ENCODE measurements at places on chromosomes 1 and 21. TPM values are rescaled to one million over a fixed set of nuclear protein-coding genes. Genes with fewer than 3 reads are reported as not detected.

- H3K4me3 ChIP-seq = no peak overlapping the region
- DNase-seq = no peak
- H3K27ac ChIP-seq = no peak overlapping the region
- no peaks in the 10 kb centered on the region for H3K4me1 ChIP-seq
These were observed 41.7 kb upstream of the COA6 start for GRCh38 chr1:234331507-234331906.

DNA sequence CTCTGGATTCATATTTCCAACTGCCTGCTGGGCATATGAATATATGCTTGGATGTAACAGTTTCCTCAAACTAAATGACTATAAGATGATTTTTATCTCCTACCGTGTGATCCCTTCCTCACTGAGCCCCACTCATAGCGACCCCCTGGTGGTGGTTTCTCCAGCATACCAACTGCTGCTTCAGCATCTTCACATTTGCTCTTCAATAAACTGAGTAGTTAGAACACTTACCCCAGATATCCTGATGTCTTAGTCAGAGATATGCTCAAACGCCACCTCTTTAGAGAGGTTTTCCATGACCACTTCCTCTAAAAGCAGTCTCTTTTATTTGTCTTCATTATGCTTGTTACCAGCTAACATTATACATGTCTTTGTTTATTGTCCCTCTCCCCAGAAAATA is 10.2 kb upstream of the HNRNPR start:
- H3K4me1 ChIP-seq = no peaks in the 10 kb centered on the region
- no peak for DNase-seq
- H3K27me3 ChIP-seq = no peaks in the 10 kb centered on the region
- H3K36me3 ChIP-seq = no peaks in the 10 kb centered on the region

DNA sequence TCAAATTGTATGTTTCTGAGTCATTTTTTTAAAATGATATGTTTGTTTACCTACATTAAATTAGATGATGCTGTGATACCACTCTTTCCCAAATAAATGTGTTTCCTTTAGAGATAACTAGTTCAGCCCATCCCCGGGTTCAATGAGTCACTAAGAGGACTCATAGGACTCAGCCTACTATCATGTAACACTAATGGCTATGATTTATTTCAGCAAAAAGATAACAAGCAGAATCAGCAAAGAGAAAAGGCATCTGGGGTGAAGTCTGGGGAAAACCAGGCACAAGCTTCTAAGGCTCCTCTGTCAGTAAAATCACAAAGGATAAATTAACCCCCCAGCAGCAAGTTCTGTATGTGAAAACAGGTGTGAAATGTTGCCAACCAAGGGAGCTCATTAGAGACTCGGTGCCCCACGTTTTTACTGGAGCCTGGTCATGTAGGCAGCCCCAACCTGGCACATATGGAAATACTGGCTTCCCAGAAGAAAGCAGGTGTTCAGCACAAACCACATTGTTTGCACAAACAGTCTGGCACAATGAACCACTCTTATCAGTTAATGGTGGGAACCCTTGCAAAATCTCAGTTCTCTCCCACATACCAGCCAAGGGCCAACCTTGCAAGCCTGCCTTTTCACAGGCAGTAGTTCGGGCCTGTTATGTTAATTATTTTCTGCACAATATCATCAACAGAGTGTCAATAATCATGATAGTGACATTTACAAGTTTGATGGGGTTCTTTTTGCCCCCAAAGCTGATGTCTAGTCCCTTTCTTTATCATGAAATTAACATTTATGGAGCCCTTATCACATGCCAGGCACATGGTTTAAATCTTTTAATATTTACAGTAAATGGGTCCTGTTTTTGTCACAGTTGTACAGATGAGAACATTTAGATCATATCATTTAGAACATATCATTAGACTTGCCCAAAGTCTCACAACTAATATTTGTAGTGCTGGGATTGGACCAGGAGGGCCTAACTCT is 23.1 kb upstream of the CNN3 start:
- H3K36me3 ChIP-seq = no peaks in the 10 kb centered on the region
- H3K27ac ChIP-seq = no peak overlapping the region
- peak; percentile 22 for DNase-seq
- no peak overlapping the region for H3K4me3 ChIP-seq
- no peaks in the 10 kb centered on the region for H3K27me3 ChIP-seq

DNA sequence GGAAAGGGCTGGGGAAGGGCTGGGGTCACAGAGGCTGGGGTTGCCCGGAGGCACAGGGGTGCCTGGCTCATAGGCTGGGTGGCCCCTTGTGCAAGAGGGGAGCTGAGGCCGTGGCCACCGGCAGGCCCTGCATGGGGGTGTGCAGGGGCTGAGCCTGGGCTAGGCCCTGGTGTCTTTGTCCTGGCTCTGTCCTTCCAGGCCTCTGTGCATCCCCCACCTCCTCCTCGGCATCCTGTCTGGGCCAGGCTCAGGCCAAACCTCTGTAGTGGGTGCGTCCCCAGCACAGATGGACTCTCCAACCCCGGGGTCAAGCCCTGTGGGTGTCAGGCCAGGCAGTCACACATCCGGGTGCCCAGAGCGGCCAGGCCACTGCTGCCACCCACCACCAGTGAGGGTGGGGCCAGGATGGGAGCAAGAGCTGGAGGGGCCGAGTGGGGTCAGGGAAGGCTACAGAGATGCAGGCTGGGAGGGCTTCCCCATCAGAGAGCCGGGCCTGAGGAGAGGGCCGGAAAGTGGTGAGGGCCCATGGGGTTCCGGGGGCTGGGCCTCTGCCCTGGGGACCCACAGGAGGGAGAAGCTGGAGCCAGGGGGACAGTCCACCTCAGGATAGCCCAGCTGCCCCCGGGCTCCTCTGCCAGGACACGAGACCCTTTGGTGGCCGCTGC is 19.4 kb downstream of the PANK4 start:
- no peak overlapping the region for H3K4me3 ChIP-seq
- H3K27ac ChIP-seq = no peak overlapping the region
- H3K4me1 ChIP-seq = no peaks in the 10 kb centered on the region

DNA sequence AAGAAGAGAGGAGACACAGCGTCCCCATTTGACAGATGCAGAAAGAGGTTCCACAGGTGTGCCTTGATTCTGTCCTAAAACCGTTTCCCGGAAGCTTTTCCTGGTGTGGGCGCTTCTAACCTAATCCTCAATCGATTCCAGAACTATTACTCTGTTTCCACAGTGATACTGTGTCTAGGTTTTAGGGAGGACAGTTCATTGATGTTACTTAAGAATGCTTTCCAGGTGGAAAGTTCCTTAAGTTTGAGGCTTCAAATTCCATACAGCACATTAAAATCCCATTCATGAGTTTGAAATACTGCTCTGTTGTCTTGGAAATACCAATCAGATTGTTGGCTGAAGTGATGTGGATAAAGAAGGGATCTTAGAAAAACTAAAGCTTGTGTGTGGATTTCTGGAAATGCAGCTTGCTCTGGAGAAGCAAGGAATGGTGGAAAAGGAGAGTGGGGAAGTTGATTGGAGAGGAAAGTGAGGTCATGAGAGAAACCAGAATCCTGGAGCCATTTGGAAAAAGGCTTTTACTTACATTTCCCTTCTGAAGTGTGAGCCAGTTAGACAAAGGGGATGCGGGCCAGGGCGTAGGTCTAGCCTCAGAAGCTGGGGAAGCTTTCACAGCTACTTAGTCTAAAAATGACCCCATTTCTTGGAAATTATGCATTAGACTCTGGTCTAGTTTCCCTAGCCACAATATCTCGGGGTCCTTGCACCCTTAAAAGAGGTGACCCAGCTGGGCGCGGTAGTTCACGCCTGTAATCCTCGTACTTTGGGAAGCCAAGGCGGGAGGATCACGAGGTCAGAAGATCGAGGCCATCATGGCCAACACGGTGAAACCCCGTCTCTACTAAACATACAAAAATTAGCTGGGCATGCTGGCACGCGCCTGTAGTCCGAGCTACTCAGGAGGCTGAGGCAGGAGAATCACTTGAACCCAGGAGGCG is 6.7 kb downstream of the ELF3 start:
- H3K27ac ChIP-seq = no peak overlapping the region
- no peaks in the 10 kb centered on the region for H3K36me3 ChIP-seq
- H3K4me3 ChIP-seq = no peak overlapping the region
- no peaks in the 10 kb centered on the region for H3K4me1 ChIP-seq
- H3K27me3 ChIP-seq = no peaks in the 10 kb centered on the region

- H3K4me3 ChIP-seq = no peak overlapping the region
- H3K27ac ChIP-seq = no peak overlapping the region
- H3K4me1 ChIP-seq = peaks cover 13% of the 10 kb centered on the region
- peaks cover 23% of the 10 kb centered on the region for H3K36me3 ChIP-seq
These were observed 2.0 kb downstream of the MRPL24 start for GRCh38 chr1:156738916-156739315.

The CNKSR1 gene
- not detected for total RNA-seq

DNA sequence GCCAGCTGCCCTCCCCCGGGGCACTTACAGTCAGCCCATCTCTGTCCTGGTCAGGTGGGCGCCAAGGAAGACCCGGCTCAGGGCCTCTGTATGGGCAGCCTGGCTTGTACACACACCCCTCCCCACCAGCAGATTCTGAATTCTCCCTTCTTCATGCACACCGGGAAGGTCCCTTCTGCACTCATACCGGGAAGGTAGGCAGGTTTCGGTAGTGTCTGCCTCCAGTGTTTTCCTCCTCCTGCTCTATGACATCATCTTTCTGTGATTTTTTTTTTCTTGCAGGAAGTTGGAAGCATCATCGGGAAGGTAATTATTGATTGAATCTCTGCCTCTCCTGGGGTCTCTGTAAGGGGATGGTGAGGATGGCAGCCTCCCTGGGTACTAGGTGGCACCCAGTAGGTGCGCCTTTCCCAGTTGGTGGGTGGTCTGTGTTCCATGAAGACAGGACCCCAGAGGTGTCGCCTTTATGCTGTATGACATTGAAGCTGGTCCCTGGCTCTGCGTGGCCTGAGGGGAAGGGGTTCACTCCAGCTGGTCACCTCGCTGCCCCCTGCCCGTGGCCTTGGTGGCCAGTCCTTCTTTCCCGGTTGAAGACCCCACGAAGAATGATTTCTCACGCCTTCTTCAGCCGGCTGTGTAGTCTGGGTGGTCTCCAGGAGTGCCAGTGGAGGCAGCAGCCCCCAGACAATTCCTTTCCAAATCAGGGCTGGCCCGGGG is 82.1 kb upstream of the COL6A1 start:
- no peaks in the 10 kb centered on the region for H3K4me1 ChIP-seq
- no peak overlapping the region for H3K27ac ChIP-seq
- no peaks in the 10 kb centered on the region for H3K36me3 ChIP-seq

DNA sequence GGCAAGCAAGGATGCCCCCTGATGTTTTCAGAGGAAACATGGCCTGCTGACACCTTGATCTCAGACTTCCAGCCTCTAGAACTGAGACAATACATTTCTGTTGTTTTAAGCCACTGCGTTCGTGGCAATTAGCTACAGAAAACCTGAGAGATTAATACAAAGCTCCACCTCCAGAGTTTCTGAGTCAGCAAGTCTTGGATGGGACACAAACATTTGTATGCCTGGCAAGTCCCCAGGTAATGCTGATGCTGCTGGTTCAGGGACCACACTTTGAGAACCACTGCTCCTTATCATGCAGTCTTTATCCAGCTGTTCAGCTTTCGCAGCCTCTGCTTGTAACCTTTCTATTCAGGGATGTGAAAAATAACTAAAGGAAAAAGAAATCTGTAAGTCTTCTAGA is 565.7 kb upstream of the PLXNA2 start:
- no peaks in the 10 kb centered on the region for H3K36me3 ChIP-seq
- no peaks in the 10 kb centered on the region for H3K27me3 ChIP-seq
- H3K4me3 ChIP-seq = no peak overlapping the region
- no peaks in the 10 kb centered on the region for H3K4me1 ChIP-seq
- DNase-seq = peak; percentile 43
